Posterior cingulate gyrus (tissue), 11 donors: ENCODE measurements at places on chromosomes 11 and 22.

- DNase-seq, result no peak
Measured at GRCh38 chr22:36871669-36872081, 10.9 kb downstream of the NCF4 start.

GRCh38 chr11:107778839-107779517, 67.1 kb upstream of the SLN start:
- no peak for DNase-seq

DNA sequence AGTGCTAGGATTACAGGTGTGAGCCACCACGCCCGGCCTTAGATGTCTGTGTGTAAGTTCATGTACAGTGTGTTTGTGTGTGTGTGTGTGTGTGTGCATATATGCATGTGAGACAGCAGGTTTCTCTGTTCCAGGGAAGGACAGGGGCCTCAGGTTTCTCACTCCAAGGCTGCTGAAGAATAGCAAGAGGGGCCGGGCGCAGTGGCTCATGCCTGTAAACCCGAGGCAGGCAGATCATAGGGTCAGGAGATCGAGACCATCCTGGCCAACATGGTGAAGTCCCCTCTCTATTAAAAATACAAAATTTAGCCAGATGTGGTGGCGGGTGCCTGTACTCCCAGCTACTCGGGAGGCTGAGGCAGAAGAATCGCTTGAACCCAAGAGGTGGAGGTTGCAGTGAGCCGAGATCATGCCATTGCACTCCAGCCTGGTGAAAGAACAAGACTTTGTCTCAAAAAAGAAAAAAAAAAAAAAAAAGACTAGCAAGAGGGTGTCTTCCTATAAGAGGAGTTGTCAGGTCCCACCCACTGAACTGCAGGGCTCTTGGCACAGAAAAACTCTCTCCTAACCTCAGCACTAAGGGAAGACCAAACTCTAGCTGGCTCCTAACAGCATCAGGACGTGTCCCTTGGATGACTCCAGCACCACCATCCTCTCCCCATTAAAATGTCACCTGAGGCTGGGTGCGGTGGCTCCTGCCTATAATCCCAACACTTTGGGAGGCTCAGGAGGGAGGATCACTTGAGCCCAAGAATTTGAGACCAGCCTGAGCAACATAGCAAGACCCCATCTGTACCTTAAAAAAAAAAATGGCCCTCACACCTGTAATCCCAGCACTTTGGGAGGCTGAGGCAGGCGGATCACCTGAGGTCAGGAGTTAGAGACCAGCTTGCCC, 40.0 kb downstream of the TST start:
- DNase-seq, result no peak

GRCh38 chr11:48154151-48154550, 62.5 kb upstream of the OR4B1 start:
- no peak for DNase-seq

DNA sequence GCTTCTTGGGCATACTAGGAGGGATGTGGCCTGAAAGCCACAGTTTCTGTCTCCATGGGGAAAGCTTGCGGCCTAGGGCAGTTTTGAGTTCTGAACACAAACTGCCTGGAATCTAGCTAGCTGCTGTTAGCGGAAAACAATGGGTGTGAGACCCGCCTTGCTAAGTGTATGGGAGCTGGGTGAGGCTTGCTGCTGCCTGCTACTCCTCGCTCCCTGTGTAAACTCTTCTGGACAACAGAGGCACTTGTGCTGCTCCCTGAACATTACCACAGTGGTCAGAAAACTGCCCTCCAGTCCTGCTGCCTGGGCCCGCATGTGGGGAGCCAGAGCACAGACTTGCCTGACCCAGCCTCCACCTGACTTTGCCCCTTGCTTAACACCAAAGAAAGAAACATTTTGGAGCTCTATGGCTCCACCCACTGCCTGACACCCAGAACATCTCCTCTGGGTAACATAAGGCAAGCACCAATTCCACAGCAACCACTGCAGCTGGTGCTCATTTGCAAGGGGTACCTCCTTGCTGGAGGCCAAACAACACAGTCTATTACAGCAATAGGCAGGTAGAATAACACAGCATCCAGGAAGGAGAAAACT, 766.3 kb upstream of the RAG2 start:
- no peak for DNase-seq

DNA sequence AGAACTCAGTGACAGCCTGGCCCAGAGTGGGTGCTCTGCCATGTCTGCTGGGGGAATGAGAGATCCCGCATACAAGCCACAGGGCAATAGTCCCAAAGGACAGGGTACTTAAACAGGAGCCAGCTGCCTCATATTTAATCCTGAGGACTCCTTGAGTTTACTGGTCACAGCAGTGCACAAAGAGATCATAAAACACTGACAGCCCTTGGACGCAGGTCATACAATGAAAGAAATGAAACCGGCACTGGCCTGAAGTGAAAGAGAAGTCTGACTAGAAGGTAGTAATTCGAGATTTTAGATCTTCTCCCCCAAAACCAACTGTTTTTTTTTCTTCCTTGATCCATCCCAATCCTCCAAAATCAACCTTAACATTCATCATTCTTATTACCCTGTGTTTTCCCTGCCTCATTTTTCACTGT, 299.8 kb upstream of the SYN3 start:
- DNase-seq, result no peak

DNA sequence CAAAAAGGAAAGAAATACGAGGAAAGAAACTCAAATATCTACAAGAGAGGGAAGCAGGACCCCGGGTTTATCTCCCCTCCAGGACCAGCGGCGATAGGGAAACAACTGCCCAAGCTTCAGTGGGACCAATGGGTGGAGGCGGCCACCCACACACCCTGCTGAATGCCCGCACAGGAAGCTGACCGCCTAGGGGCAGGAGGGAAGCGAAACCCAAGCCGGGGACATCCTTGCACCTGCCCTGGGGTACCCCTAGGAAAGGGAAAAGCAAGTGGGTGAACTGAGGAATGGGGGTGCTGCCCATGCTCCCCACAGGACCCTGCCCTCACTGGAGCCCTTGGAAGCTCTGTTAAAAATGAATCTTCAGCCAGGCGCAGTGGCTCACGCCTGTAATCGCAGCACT, 27.6 kb upstream of the HMOX1 start:
- no peak for DNase-seq

DNA sequence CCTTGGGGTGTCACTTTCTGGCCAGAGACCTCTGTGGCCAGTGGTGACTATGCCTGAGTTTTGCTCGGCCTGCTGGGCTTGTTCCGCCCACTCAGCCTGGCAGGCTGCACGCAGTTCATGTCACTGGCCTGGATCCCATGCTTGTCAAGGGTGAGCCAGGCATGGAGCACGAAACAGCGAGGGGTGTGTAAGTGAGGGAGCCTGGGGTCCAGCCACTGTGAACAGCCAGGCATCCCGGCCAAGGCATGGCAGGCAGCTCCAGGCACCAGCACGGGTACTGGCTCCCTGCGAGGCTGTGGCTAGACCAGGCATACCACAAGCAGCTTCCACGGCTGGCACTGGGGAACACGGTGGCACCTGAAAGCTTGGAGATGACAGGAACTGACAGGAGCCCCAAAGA, 214.3 kb downstream of the LRRC4C start:
- no peak for DNase-seq

DNA sequence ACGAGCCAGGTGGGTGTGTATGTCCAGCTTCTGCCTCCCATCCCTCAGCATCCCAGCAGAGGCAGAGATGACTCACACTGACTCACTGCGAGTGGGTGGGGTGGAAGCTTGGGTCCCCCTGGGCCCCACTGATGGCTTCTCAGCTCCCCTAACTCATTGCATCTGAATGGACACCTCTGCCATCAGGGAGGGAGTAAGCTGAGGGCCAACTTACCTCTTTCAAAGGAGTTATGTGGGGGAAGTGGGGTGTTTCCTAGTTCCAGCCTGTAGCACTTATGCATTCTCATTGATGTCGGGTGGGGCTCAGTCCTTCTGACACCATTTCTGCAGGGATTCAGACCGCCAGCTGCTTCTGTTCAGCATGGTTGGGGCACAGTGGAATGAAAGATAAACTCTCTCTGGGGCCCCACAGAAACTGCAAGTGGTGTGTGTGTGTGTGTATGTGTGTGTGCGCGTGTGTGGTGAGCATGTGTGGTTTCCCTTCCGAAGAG, 1425.8 kb downstream of the TBC1D22A start:
- DNase-seq, result no peak

GRCh38 chr11:2990617-2991451, 1.3 kb downstream of the NAP1L4 start:
- no peak for DNase-seq

GRCh38 chr11:33539751-33540150, 160.9 kb downstream of the C11orf91 start:
- no peak for DNase-seq

- no peak for DNase-seq
Measured at GRCh38 chr11:67442504-67443404, 522 bp downstream of the CORO1B start.

DNA sequence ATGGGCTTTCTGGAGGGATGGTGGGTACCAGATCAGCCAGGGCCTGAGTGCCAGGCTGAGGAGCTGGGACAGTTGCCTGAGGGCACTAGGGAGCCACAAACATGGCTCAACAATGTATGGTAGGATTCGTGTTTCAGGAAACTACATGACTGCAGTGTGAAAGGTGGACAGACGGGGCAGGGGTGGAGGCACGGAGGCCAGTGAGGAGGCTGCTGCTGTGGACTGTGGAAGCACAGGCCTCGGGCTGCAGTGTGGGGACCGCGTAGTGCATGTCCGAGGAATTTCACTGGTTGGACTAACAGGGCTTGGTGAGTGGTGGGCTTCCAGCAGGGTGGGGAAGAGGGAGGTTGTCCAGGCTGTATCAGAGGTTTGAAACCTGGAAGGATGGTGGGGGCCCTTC, 7.8 kb downstream of the P2RY2 start:
- DNase-seq, result no peak

- DNase-seq, result no peak
Measured at GRCh38 chr11:131094827-131095226, 178.5 kb upstream of the SNX19 start.

DNA sequence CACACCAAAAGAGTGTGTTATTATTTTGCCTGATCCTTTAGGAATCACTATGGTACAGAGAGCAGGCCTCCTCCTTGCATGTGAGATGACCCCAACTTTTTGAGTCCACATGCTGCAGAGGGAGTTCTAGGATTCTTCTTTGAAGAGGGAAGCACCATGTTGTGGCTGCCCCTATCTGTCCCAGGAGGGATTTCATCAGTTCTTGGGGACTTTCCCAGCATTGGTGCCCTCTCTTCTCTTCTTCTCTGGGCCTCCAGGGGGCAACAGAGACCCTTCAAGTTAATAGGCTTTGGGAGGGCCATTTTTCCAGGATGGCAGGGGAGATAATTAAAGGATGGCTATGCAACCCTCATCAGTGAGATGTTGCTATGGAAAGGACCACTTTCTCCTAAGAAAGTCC, 3.6 kb downstream of the MMP1 start:
- no peak for DNase-seq

- DNase-seq, result no peak
Measured at GRCh38 chr11:73156114-73156513, 14.0 kb upstream of the FCHSD2 start.

- no peak for DNase-seq
Measured at GRCh38 chr11:35178067-35178805, 39.3 kb downstream of the CD44 start.

- DNase-seq, result no peak
Measured at GRCh38 chr11:111829185-111829968, 42.0 kb downstream of the ALG9 start.

- DNase-seq, result no peak
Measured at GRCh38 chr11:27520226-27520625, 13.7 kb upstream of the LIN7C start.

- DNase-seq, result peak; percentile 38
Measured at GRCh38 chr22:35620624-35621251, 3.6 kb upstream of the MB start.

DNA sequence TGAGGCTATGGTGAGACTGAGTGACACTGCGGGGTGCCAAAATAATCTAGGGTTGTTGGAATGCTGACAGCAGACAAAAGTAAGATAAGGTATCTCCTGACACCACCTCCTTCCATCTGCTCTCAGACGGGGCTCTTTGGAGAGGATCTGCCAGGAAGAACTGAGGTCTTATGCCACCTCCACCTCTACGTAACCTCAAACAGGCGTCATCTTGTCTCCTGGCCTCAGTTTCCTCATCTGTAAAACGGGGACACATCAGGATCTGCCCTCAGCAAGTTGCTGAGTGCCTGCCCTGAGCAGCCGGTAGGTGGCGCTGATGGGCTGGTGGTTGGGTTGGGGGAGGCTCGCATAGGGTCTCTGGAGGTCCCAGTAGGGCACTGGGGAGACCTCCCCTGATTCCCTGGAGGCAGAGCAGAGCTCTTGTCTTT, 1.7 kb upstream of the MYEOV start:
- DNase-seq, result no peak

DNA sequence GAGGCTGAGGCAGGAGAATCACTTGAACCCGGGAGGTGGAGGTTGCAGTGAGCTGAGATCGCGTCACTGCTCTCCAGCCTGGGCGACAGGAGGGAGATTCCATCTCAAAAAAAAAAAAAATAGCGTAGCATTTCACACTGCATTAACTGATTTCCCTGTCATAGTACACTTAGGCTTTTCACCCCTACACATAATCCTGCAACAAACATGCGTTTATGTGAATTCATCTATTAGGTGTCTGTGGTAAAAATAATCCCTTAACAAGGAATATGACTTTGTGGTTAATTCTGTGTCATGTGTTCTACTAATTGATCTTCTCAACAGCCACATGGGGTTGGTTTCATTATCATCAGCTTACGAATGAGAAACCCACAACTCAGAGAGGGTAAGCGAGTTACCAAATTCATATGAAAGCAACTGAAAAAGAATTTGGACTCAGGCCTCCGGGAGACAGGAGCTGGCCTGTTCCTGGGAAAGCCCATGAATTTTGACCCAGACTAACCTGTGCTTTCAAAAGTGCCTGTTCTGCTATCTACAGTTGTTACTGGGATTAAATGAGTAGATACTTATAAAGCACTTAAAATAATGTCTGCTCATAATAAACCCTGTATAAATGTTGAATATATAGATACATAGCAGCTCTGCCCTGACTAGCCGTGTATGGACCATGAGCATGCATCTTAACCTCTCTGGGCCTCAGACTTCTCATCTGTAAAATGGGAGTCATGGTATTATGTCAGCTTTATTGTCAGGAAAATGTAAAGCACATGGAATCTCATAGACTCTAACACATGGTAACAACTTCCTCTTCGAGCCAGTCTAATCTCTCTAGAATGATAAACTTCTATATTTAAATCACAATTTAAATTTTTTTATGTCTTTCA, 36.6 kb downstream of the KCNJ1 start:
- no peak for DNase-seq
